ENCODE measurements at places on chromosomes 5 and 9.

- DNase-seq, result no peak
These were observed 1658.4 kb downstream of the MAT2B start for GRCh38 chr5:165163861-165164260.

DNA sequence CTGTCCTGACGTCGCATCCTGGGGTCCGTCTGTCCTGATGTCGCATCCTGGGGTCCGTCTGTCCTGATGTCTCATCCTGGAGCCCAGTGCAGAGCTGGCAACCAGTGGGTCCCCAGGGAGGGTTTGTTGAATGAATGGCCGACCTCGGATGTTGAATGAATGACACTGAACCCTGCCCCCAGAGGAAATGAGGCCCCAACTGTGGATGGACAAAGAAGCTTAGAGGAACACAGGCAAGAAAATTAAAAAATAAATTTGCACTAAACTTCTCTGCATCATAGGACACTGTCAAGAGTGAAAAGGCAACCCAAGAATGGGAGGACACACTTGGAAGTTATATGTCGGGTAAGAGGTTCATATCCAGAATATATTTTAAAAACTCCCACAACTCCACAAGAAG lies 47.7 kb upstream of the NOTCH1 start:
- no peak for DNase-seq

DNA sequence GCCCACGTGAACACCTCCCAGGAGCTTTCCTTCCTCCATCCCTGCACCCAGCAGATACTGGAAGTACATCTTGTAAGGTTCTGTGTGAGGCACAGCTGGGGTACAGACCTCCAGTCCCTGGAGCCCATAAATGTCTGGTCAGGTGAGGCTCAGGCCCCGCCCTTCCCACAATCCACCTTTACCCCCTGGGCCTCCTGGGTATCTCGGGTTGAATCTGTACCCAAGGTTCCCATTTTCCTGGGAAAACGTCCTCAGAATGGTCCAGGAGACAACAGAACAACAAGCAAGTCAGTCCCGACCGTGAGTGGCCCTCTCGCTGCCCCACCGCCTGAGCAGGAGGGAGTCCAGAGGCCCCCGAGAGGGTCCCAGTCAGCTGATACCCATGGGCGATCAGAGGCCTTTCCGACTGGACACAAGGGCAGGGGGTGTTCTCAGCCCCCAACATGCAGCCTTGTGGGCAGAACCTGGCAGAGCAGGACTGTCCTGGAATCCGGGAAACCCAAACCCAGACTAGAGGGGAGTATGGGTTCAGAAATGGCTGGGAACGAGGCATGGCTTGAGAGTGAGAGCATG lies 4.3 kb downstream of the SPATA31E1 start:
- no peak for DNase-seq

DNA sequence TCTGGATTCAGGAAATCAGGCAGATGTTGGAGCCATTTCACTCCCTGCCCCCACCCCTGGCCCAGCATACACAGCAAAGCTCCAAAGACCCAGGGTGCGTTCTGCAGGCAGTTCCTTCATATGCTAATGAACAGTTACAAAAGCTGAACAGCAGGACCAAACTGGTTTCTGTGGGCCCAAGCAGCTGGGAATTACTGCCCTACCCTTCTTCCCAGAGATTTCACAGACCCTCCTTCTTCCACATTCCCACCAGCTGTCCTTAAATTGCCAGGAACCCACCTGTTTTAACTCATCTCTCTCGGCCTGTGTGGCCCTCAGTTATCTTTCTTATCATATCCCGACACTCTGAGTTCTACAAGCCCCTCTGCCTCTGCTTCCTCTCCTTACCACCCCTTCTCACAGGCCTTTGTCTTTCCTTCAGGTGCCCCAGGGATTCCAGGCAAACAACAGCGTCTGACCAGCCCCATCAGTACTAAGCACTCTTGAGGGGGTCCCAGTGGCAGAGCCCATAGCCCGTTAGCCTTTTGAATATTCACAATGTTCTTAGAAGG lies 10.6 kb upstream of the F2RL1 start:
- no peak for DNase-seq

GRCh38 chr5:149062371-149063016 lies 368 bp downstream of the SH3TC2 start:
- DNase-seq, result no peak

GRCh38 chr5:143152445-143152844 lies 251.0 kb downstream of the NR3C1 start:
- no peak for DNase-seq

DNA sequence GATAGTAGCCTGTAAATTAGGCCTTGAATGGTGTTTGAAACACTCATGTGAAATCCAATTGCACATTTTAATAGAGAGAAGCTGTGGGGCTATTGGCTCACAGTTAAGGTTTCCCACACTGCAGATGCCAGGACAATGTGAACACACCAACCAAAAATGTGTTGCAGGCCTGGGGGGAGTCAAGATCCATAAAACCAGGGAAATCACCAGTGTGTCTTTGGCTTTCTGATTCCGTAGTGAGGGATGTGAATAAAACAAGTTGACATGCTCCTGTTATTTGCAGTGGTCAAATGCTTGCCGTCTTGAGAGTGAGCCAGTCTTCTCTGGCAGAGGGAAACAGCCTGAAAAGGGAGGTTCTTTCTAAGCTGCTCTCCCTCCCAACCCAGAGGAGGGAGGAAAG lies 79.0 kb downstream of the ZNF462 start:
- no peak for DNase-seq

DNA sequence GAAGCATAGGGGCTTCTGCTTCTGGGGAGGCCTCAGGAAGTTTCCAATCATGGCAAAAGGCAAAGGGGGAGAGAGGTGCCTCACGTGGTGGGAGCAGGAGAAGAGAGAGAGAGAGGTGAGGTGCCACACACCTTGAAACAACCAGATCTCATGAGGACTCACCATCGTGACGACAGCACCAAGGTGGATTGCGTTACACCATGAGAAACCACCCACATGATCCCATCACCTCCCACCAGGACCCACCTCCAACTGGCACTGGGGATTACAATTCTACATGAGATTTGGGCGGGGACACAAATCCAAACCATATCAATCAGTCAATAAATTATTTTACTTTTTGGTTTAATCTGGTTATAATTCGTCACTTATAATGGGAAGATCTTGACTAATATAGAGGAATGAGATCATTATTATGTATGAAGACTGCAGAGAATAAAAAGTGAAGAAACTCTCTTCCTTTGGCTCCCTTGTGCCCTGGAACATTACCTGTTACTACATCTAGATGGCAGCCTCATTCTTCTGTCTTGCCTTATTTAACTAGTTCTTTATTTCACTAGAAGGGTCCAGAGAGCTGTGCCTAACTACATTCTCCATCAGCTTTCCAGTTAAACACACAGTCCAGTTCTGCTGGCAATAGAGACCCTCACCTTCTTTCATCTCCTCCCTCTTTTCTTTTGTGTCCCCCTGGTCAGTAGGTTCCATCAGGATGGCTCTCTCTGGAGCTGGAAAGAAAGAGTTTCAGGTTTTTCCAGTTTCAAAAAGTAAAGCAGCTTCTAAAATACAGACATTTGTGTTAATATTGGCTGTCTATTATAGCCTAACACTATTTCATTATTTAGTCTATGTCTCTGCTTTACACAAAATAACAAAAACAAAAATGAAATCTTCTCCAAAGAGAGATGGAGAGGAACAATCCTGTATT lies 21.7 kb upstream of the SPINK7 start:
- no peak for DNase-seq

GRCh38 chr9:111094958-111095357 lies 56.7 kb upstream of the LPAR1 start:
- DNase-seq, result no peak

- DNase-seq, result no peak
These were observed 125.8 kb downstream of the EFNA5 start for GRCh38 chr5:107544967-107545366.

- no peak for DNase-seq
These were observed 10.5 kb downstream of the RNF38 start for GRCh38 chr9:36389590-36389989.

- DNase-seq, result no peak
These were observed 3.0 kb downstream of the ACTL7A start for GRCh38 chr9:108865037-108865436.

DNA sequence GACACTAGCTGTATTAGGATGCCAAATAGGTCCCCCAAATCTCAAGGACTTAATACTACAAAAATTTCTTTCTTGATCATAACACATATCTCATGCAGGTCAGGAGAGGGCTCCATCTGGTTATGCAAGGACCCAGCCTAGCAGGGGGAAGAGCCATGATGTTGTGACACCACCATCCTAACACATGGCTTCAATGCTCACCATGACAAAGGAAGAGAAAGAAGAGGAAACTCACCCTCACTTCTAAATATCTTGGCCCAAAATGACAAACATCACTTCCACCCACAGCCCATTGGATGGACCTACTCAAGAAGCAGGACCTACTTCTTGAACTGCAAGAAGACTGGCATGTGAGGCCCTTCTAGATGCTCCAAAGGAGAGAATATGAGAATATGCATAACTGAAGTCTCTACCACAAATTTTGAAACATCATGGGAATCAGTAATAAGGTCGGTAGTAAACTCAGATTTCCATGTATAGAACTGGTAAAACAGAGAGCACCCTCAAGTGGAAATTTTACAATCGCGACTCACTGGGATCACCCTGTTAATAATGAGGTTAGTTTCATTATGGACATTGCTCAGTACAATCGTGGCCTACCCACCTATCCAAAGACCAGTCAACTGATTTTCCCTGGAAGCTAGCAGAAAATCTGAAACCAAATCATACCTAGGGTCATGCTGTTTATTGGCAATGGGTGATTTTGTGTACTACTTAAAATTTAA lies 308.2 kb downstream of the ACTL7B start:
- no peak for DNase-seq

DNA sequence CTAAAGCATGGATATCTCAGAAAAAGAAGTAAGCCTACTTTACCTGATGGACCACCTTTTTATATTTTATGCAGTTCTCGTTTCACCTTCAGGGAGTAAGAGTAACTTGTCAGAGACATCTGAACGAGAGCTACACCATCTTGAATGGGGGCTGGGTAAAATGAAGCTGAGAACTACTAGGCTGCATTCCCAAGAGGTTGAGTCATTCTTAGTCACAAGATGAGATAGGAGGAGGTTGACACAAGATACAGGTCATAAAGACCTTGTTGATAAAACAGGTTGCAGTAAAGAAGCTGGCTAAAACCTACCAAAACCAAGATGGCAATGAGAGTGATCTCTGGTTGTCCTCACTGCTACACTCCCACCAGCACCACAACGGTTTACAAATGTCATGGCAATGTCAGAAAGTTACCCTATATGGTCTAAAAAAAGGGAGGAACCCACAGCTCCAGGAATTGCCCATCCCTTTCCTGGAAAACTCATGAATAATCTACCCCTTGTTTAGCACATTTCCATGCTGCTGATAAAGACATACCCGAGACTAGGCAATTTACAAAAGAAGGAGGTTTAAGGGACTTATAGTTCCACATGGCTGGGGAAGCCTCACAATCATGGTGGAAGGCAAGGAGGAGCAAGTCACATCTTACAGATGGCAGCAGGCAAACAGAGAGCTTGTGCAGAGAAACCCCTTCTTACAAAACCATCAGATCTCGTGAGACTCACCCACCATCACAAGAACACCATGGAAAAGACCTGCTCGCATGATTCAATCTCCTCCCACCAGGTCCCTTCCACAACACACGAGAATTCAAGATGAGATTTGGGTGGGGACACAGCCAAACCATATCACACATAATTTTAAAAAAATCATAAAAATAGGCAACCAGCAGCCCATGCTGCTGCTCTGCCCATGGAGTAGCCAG lies 62.5 kb downstream of the GIN1 start:
- DNase-seq, result no peak

- no peak for DNase-seq
These were observed 619.9 kb downstream of the PTPRD start for GRCh38 chr9:9992936-9993335.

GRCh38 chr9:100112677-100113336 lies 13.8 kb downstream of the INVS start:
- no peak for DNase-seq

DNA sequence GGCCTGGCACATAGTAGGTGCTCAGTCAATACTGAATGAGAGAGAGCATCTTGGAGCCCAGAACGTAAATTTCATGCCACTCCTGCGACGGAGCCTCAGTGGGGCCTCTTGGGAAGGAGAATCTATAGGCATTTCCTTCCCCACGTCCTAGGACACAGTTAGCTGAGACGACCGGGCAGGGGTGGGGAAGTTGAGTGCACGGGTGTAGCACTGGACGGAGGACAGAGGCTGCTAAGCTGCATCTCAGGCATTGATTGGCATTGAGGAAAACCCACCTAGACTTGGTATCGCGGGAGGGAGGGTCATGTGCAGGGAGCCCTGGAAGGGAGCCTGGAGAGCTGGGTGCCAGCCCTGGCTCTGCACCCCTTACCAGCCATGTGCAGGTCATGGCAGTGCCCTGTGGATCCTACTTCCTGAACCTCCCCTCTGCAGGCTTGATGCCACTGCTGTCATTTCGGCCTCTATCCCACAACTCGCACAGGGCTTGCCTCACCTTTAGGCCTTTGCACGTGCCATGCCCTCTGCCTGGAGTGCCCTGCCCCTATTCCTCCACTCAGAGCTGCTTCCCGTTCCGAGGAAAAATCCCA lies 25.6 kb downstream of the NEK6 start:
- no peak for DNase-seq

GRCh38 chr5:109656829-109657228 lies 32.9 kb upstream of the MAN2A1 start:
- no peak for DNase-seq

DNA sequence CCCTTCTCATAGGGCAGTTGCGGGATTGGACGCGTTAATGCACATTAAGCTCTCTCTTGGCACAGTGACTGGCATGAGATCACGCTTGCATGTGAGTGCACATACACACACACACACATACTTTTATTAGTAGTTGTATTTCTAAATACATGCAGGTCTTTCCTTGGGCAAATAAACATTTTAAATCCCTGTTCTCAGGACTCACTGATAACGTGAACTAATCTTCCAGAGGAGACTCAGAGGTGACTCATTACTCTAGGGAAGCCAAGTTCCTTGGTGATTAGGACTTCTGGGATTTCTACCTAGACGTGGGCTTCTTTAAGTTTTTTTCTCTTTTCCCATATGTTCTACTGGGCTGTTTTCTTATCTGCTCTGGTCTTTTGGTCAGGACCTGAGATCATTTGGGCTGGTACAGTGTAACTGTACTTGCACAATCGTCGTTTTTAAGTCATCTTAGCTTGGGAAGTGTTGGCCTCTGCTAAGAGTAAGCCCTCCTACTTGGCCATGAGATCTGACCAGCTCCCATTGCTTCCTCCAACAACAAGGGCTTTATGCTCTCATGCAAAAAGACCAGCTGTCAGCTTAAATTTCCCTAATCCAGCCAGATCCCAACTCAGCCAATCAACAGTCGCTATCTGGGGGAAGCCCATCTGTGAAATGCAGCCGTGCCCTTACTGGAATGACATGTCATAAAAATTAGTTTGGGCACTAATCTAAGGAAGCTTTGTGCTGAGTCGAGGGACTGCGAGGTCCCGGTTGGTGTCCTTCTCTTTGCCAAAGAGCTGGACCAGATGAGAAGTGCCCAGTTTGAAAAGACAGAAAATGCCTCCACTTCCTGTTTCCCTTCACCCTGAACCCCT lies 176.4 kb upstream of the ANKRD55 start:
- no peak for DNase-seq

GRCh38 chr5:126066836-126067235 lies 356.4 kb upstream of the GRAMD2B start:
- no peak for DNase-seq

GRCh38 chr9:133536080-133536479 lies 1.6 kb downstream of the ADAMTSL2 start:
- no peak for DNase-seq

Data from activated CD8-positive, alpha-beta memory T cell treated with anti-CD3 and anti-CD28 coated beads for 4 hours (primary cell).